ENCODE measurements at places on chromosomes 4 and X.

GRCh38 chr4:38179690-38180377 is 219.6 kb downstream of the PTTG2 start:
- peak; percentile 61 for DNase-seq

GRCh38 chr4:25437926-25438325 is 60.9 kb downstream of the ANAPC4 start:
- no peak for DNase-seq

GRCh38 chr4:159220353-159220752 is 117.5 kb downstream of the RAPGEF2 start:
- no peak for DNase-seq

GRCh38 chr4:180028682-180029081 is 2214.5 kb upstream of the TENM3 start:
- DNase-seq, result no peak

- DNase-seq, result peak; percentile 19
These were observed 72.8 kb downstream of the SLC9A7 start for GRCh38 chrX:46686003-46686645.

GRCh38 chr4:43253541-43253940 is 361.0 kb downstream of the GRXCR1 start:
- DNase-seq, result no peak

GRCh38 chrX:24357106-24357505 is 3.3 kb upstream of the SUPT20HL1 start:
- no peak for DNase-seq
